ENCODE measurements at places on chromosomes 5 and 9.

DNA sequence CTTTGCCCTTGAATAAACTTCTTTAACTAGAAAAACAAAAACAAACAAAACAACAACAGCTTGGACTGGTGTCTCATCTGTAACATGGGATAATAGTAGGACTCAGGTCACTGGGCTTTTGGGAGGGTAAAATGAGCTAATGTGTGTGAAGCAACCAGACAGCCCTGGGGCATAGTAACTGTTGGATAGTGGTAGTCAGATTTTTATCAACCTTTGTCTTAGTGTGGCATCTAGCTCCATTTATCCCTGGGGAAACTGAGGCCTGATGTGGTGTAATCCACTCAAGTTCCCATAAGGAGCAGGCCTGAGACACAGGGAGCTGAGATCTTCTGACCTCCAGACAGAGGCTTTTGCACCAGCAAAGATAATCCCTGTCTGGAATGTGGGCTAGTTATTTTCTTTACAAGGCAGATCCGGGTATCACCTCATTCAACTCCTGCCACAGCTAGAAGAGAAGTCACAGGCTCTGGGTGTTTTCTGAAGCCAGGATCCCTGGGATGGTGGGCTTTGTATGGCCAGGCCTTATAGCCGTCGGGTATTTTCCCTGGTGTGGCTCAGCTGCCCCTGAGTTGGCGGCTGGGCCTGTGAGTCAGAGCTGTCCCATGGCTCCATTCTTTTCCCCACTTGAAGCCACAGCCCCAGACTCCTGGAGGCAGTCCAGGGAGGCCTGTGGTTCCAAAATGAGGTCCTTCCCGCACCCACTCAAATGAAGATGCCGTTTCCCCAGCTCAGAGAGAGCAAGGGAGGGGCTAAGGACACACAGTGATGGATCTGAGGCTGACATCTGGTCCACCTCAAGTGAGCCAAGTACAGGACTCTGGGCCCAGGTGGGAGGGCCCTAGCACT, 26.1 kb upstream of the CSF1R start:
- DNase-seq, result no peak

DNA sequence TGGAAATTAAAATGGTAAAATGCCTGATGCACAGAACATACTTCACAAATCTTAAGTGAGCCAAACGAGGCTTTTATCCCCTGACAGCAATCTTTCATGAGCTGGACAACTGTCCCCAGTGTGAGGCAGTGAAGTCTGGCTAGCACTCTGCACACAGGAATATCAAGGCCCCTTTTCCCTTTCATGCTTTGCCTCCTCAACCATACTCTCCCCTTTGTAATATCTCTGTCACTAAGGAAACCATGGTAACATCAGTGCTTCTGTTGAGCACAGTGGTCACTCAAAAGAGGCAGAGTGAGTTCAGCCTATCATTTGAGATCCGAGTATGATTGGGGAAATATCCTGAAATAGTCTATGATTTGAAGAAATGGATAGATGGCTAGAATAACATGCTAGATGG, 318.3 kb downstream of the ENC1 start:
- no peak for DNase-seq

DNA sequence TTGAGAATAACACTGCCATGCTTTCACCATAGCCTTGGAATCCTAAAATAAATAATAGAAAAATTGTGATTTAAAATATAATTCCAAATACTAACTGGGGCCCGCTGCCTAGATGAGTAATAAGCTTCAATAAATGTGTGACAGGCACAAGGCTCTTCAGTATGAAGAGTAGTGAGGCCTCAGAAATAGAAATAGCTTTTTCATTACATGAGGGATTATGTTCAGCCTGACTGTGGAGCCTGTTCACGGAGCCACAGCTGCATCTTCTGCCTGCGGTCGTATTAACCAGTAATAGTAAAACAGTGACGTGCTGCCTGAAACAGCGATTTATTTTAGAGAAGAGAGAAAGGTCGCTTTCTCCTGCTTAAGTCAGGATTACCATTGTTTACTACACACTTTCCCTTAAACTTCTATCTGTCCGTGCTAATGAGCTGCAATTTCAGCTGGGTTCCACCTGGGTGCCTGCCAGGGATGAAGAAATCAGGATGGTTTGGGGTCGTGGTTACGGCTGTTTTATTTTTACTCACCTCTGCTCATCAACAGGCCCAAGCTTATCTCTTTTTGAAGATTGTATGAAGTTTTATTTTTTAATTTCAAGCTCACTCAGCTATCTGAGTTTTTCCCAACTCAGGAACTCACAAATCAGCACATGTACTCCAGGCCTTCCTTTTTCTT, 284.9 kb upstream of the WWC1 start:
- DNase-seq, result no peak

- no peak for DNase-seq
Measured at GRCh38 chr5:111138096-111138495, 45.9 kb downstream of the WDR36 start.

GRCh38 chr9:68951879-68952659, 61.8 kb downstream of the PRKACG start:
- DNase-seq, result no peak

DNA sequence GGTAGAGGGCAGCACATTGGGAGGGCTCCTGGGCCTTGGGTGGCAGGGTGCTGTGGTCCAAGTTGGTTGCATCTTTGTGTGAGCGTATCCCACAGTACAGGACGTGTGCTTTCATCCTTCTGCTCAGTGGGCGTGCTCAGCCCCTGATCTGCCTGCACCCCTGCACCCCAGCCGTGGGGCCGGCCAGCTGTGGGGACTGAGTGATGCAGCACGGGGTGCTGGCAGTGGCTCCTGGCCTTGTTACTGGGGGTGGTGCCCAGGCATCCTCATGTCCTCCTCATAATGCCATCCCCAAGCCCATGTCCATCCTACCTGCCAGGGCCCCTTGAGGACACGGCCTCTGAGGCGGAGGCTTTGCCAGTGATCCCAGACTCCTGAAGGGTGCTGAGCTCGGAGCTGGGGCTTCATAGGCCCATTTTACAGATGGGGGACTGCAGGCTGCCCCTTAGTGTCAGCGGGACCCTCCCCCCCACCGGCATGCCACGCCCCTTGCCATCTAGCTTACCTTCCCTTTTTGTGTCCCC, 100.7 kb downstream of the PHF2 start:
- DNase-seq, result no peak

DNA sequence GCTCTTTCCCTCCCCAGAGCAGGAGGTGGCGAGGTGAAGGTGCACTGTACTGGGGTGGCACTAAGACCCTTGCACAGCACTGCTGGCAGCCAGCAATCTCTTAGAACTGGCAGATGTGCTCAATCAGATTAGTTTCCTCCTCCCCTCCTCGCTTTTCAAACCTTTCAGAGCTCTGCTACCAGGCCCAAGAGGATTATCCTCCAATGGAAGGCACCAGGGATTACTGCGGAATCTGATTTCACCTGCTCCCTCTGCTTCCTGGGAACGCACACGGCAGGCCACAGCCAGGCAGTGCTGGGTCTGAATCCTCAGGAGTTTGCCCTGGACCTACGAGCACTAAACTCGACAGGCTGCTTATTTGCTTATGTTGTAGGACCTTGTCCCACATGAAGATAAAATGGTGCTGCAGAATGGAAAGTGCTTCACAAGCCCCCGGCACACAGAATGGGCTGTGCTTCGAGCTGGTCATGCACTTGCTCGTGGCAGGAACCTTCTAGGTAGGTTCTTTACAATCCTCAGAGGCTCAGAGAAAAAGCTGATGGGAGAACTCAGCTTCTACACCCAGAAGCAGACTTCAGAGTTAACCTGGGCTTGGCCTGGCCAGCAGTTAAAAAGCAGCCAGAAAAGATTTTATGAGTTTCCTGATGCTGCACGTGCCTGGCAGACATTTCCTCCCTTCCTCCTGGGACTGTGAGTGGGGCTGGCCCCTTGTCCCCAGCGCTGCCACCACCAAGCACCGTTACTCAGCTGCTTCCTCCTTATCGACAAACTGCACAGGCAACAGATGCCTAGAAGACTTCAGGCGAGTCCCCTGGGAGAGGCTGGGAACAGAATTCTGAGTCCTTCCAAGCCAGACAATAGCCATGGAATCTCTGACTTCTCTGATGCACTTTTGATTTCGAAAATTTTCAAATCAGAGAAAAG, 33.1 kb downstream of the FABP6 start:
- no peak for DNase-seq

- no peak for DNase-seq
Measured at GRCh38 chr5:151580858-151581257, 10.3 kb downstream of the FAT2 start.

DNA sequence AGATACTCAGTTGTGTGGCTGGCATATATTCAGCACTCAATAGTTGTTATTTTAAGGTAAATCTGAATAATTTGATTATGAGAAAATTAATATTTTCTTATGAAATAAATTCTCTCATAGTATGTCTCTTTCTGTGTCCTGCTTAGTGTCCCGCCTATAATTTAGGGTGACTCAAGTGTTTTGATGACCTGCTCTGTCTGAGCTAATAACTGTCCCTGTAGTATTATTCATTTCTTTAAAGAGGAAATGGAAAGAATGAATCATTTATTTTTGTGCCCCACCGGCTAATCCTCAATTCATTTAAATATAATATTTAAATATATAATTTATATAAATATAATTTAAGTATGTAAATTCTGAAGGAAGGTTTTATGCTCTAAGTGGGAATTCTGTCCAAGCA, 4.1 kb downstream of the SLC1A1 start:
- DNase-seq, result no peak

- DNase-seq, result no peak
Measured at GRCh38 chr5:93101661-93102060, 479.4 kb downstream of the NR2F1-AS1 start.

GRCh38 chr5:55338810-55339243, 31.0 kb downstream of the MTREX start:
- DNase-seq, result no peak

DNA sequence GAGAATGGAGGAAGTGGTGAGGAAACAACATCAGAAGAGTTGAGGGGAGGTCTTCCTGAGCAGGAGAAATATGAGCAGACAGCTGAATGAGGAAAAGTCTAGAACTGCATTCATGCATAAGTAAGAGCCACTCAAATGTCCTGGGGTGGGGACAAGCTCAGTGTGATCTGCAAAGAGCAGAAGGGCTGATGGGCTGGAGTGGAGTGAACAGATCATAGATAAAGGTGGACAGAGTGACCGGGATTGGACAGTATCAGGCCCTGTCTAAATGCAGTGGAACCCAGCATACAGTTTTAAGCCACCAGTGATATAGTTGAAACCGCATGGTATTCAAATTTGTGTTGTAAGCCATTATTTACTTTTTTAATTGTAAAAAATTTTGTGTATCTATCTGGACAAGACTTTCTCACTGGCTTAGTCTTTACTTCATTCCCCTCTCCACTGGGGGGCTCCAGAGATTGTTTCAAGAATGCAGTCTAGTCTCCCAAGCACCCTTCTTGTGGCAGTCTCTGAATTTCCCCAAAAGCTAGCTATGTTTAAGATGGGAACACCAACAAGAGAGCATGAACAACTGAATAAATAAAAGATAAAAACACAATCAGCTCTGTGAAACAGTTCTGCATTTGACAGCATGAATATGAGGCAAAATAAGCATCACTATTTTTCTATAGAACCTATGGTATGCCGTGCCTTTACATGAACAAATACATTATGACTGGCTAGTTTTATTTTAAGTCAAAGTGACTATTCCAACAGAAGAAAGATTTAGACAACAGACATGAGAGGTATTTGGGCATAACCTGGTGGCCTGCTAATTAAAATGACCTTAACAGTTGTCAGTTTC, 10.7 kb upstream of the STK32A start:
- DNase-seq, result no peak

GRCh38 chr5:111119856-111120255, 27.7 kb downstream of the WDR36 start:
- DNase-seq, result no peak

DNA sequence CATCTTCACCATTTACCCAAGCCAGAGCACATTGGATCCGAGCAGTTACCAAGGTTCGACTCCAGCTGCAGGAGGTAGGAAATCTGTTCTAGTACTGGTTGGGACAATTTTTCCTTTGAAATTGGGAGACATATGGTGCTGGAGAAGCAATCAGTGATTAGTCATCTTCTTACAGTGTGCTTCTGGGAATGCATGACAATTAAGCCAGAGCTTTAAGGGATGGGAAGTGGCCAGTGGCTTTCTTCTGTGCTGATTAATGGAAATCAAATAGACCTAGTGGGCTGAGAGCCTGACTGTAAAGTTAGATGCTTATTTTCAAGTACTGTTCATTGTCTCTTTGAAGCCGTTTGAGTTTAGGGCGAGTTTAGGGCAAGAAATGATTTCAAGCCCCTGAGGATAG, 152.1 kb downstream of the UNC13B start:
- DNase-seq, result no peak

DNA sequence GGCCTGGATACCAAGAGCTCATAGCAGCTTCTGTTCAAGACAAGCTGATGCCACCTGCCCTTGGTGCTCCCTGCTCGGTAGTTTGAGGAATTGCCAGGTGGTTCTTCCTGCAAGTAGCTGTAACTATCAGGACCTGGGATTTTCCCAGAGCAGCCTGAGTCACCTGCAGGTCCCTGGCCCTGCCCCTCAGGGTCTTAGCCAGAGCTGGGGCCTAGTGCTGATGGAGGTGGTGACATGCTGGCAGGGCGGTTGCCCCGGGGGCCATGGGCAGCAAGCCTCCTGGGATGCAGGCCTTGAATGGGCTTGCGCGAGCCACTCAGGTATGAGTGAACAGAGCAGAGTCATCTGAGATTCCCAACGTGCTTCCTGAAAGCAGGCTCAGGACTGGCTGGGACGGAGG, 262.3 kb downstream of the HSPA4 start:
- DNase-seq, result no peak

GRCh38 chr9:5560443-5561100, 50.2 kb downstream of the PDCD1LG2 start:
- DNase-seq, result no peak

- no peak for DNase-seq
Measured at GRCh38 chr5:24855485-24855884, 210.7 kb upstream of the CDH10 start.

- DNase-seq, result no peak
Measured at GRCh38 chr9:116233160-116233530, 79.6 kb downstream of the PAPPA start.

DNA sequence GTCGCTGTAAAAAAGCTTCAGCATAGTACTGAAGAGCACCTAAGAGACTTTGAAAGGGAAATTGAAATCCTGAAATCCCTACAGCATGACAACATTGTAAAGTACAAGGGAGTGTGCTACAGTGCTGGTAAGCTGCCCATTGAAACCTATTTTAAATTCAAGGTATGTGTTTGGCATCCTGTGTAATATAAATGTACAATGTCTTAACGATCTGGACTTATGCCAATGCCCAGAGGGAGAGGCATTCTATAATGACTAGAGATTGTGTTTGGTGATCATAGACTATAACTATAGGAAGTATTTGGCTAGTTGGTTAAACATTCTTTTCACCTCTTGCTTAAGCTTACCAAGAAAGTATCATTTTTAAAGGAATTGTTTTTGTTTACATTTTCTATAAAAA, 95.7 kb downstream of the INSL6 start:
- DNase-seq, result no peak

DNA sequence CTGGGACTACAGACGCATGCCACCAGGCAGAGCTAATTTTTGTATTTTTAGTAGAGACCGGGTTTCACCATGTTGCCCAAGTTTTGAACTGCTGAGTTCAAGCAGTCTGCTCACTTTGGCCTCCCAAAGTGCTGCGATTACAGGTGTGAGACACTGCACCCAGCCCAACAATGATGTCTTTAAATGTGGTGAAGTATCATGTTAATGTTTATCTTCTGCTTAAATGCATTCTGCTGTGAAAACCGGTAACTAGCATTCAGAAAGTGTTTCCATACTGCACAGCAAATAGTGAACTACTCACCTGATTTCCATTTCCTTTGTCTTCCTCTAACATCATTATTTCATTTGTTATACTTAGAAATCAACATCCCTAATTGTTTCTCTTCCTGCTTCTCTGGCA, 264.0 kb upstream of the ITGA1 start:
- DNase-seq, result no peak

GRCh38 chr5:105350486-105351140, 1788.0 kb upstream of the NUDT12 start:
- DNase-seq, result no peak

Measured in CD8-positive, alpha-beta memory T cell (primary cell).